ENCODE measurements at places on chromosomes 7 and 10.

DNA sequence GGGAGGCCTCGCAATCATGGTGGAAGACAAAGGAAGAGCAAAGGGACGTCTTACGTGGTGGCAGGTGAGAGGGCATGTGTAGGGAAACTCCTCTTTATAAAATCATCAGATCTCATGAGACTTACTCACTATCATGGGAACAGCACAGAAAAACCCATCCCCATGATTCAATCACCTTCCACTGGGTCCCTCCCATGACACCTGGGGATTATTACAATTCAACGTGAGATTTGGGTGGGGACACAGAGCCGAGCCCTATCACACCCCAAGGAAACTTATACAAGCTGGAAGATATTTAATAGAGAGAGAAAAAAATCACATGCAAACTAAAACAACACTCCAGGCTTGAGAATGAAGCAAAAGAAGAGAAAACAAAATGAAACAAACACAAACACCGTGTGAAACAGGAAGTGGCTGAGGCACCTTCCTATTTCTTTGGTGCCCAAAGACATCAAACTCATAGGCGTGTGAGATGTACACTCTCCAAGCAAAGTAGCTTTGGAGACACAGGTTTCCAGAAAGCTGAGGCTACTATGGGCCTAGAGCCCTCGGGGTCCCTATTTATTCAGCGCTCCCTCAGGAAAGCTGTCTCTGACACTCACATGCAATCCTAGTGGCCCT is 97.2 kb downstream of the PRKCQ start:
- no peak for DNase-seq

GRCh38 chr10:5549462-5550249 is 24.9 kb downstream of the CALML3 start:
- no peak for DNase-seq

DNA sequence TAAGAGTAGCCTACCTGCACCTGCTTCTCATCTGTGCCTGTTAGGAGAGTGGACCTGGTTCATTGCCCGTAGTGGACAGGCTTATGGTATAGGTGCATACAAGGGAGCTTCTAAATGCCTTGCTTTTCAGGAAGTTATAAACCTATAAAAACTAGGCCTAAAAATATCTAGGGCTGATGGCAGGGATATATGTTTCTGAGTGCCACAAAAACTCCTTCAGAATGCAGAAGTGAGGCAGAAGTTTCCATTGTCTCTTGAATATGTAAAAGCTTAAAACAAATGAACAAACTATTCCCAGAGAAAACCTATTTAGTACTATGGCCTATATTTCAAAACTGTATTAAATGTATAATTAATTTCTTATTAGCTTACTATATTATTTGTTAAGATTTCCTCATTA is 91.8 kb downstream of the RNLS start:
- DNase-seq: no peak

DNA sequence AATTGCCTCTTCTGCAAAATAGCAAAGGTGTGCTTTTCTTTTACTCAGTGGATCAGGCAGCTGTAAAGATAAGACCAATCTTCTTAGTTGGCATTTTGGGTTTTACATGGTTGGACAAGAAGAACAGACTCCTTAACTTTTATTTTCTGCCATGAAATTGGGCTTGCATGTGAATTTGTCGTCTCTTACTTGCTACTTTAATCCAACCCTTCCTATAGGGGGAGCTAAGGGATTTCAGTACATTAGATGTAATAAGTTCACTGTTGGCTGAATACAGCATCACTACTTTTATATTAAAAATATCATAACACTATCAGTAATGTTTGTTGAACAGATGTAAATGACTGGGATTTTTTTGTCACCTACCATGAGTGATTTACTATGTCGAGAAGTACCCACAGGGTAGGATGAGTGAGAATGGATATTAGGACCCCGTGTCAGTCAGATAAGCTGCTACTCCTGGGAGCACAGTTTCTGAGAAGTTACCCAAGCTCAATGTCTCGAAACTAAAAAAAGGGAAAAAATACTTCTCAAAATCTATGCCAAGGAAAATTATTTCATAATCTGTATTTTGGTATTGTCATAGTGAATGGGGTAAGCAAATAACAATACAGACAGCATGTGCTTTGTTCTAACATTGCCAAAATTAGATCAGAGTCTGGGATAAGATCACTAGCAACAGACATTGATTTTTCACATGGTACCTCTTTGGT is 127.4 kb upstream of the AGR3 start:
- DNase-seq: no peak

DNA sequence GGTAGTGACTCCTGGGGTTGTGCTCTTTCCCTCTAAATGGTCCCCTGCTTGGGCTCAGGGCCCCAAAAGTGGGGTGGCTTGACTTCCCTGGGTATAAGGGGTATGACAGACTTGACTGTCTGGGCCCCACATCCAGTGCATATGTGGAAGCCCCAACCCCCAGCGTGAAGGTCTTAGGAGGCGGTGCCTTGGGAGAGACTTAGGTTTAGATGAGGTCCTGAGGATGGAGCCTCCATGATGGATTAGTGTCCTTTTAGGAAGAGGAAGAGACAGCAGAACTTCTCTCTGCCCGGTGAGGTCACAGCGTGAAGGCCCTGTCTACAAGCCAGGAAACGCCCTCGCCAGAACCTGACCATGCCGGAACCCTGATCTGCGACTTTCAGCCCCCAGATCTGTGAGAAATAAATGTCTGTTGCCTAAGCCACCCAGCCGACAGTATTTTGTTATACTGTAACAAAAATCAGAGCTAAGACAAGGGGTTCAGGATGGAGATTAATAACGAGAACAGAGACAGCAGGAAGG is 23.8 kb downstream of the PODXL start:
- no peak for DNase-seq

GRCh38 chr10:46297406-46298204 is 10.8 kb downstream of the ANTXRL start:
- DNase-seq: no peak

DNA sequence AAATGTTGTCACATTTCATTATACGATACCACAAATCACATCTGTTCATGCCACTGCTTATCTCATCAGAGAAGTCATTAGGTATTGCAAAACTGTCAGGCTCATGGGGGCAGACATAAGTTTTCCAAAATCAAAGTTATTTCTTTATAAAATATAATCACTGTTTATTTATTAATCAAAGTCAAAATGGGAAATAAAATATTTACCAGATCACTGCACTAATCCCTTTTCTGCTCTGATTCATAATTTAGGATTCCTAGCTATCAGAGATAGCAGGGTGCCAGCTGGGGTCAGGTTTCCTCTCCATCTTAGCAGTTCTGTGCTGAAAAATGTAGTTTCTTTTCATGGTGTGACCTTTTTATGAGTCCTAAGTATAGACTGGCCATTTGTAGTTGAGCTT is 117.7 kb upstream of the LANCL2 start:
- no peak for DNase-seq

Measured in AG04449 (cell line).